ENCODE measurements at places on chromosomes 7 and 10.

DNA sequence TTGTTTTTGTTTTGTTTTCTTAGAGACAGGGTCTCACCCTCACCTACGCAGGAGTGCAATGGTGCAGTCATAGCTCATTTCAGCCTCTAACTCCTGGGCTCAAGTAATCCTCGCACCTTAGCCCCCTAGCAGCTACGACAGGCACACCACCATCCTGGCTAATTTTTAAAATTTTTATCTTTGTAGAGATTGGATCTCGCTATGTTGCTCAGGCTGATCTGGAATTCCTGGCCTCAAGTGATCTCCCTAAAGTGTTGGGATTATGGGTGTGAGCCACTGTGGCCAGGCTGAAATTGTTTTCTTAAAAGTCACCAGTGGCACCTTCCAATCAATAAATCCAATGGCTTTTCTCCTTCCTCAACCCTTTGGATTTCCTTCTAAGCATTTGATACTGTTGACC lies 20.9 kb upstream of the DDX50 start:
- no peak for DNase-seq

GRCh38 chr10:114940735-114941134 lies 2.7 kb downstream of the TRUB1 start:
- DNase-seq, result no peak

DNA sequence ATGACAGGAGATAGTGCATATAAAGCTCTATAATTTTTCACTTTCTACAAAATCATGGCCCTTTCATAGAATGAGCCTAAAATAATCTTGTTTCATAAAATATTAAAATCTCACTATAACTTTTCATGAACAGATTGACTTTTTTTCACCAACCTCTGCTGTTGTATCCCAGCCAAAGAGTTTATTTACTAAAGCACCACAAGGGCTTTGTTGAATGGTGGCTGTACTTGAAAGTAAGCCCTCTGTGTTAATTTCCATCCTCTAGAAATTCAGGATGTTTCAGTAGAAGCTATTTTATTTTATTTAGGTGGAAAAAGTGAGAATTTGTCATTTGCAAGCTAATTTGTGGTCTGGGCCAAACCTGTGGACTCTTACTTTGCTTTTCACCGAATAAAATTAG lies 30.2 kb downstream of the THNSL1 start:
- DNase-seq, result no peak

GRCh38 chr10:9010093-9010492 lies 955.6 kb downstream of the GATA3 start:
- no peak for DNase-seq

- DNase-seq, result no peak
Observed at GRCh38 chr7:47455872-47456185, 126.1 kb downstream of the TNS3 start.

DNA sequence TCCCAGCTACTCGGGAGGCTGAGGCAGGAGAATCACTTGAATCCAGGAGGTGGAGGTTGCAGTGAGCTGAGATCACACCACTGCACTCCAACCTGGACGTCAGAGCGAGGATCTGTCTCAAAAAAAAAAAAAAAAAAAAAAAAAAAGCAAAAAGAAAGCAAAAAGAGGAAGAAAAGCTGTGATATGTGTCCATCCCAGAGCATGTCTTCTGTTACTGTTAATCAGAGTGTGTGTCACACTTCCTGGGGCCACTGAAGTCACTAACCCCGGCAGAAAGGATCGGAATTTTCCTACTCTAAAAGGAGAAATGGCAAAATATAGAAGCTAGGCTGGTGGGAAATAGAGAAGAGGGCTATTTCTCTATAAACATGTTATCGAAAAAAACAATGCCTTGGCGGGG lies 11.9 kb downstream of the PIK3AP1 start:
- no peak for DNase-seq

GRCh38 chr10:88689366-88689765 lies 16.7 kb upstream of the LIPK start:
- DNase-seq, result no peak

DNA sequence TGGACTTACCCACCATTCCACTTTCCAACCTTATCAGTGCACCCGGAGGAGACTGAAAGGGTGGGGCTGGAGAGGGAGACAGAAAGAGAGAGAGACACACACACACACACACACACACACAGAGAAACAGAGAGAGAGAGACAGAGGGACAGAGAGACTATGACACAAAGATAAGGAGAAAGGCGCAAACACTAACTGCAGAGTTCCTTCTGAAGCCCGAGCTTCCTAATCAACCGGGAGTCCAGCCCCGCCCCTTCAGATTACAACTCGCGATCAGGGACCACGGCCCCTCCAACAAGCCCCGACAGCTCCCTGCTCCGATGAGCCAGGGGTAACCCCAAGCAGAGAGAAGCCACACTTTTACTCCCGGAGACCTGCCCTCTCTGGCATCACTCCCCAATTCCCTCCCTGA lies 499 bp downstream of the GAL3ST4 start:
- DNase-seq, result no peak

GRCh38 chr7:101947899-101948298 lies 130.5 kb downstream of the CUX1 start:
- DNase-seq, result no peak

DNA sequence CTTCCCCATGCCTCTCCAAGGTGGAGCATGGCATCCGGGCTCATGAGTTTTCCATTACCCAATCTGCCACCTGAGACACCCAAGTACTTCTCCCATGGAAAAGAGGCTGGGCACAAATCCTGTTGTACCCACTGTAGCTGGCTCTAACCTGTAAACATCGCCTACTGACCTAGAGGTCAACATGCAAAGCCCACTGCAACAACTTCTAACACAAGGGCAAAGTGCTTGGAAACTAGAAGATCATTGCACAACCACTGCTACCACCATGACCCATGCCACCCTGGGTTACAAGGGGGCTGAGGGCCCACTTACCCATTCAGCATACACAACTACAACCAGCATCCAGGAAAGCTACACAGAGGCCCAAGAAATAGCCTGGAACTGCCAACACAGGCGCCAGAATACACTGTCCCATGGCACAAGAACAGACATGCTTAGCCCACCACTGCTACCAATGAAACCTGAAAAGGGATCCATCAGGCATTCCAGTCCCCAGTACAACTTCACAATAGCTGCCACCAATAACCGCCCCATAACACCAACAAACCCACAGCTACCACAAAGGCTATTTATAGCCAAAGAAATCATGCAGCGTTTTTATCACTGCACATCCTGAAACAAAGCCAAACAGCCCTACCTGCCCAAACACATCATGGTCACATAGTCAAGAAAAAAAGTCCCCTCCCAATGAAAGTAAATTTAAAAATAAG lies 63.4 kb downstream of the RNF32 start:
- no peak for DNase-seq

GRCh38 chr7:142629588-142630260 lies 119.5 kb upstream of the PRSS1 start:
- DNase-seq, result no peak

GRCh38 chr10:29948881-29949355 lies 110.5 kb downstream of the JCAD start:
- no peak for DNase-seq

- no peak for DNase-seq
Observed at GRCh38 chr7:74428023-74428422, 25.7 kb upstream of the GTF2IRD1 start.

DNA sequence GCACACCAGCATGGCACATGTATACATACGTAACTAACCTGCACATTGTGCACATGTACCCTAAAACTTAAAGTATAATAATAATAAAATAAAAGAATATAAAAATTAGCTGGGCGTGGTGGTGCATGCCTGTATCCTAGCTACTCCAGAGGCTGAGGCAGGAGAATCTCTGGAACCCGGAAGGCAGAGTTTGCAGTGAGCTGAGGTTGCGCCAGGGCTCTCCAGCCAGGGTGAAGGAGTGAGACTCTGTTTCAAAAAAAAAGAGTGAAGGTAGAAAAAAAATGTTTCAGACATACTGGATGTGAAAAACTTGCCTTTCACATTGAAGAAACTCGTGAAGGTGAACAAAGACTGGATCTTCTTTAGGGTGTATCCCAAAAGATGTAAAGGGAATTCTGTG lies 26.7 kb downstream of the TSPAN14 start:
- DNase-seq, result no peak

DNA sequence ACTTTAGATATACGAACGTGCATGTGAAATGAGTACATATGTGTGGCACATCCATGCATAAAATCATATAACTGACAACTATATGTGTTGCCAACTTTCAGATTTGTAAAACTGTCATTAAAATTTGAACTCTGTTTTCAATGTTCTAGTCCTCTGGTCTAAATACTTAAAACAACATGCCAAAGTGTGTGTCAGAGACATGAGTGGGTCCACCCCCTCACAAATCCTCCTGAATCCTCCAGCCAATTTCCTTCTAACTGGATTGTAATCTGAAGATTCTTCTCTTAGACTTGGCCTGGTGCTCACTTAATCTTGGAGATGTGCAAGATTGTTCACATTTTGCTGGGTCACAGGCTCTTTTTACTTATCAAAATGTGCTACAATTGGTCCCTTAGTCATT lies 184.1 kb downstream of the RELN start:
- no peak for DNase-seq

GRCh38 chr10:122864901-122865300 lies 14.5 kb downstream of the FAM24B start:
- DNase-seq, result no peak

DNA sequence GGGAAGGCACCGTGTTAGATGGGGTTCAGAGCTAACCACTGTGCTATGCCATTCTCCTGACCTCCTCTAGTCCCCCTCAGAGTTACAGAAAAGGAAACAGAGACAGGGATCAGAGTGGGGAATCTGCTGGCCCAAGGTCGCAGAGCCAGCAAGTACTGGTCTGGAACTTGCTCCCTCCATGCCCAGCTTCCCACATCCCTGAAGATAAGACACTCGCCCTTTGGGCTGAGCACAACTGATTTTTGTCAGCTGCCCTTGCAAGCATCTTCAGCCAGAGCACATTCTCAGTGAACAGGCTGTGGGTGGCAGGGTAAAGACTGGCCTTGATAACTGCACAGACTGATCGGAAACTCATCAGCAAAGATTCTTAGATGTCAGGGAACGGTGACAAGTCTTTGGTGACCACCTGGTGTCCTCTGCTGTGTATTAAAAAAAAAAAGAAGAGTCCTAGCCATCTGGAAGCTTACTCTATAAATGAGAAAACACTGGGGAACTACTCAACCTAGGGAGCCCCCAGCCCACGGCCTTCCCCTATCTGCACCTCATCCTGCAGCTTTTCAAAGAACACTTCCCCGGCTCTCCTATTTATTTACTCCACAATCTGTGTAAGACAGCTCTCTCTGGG lies 1.3 kb upstream of the SORBS1 start:
- DNase-seq, result no peak

GRCh38 chr10:130141460-130141859 lies 5.3 kb downstream of the GLRX3 start:
- DNase-seq, result no peak

DNA sequence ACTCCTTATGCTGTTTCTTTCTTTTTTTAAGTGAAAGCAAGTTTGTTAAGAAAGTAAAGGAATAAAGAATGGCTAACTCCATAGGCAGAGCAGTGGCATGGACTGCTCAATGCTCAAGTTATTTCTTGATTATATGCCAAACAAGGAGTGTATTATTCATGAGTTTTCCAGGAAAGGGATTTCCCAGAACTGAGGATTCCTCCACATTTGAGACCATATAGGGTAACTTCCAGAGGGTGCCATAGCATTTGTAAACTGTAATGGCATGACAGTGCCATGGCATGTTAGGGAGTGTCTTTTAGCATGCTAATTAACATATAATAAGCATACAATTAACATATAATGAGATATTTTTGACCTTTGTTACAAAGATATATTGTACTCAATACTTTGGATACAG lies 1034.5 kb upstream of the PHF14 start:
- no peak for DNase-seq

- no peak for DNase-seq
Observed at GRCh38 chr7:116805100-116805544, 57.3 kb upstream of the CAPZA2 start.

- DNase-seq, result no peak
Observed at GRCh38 chr10:35498693-35499092, 106.4 kb upstream of the GJD4 start.

DNA sequence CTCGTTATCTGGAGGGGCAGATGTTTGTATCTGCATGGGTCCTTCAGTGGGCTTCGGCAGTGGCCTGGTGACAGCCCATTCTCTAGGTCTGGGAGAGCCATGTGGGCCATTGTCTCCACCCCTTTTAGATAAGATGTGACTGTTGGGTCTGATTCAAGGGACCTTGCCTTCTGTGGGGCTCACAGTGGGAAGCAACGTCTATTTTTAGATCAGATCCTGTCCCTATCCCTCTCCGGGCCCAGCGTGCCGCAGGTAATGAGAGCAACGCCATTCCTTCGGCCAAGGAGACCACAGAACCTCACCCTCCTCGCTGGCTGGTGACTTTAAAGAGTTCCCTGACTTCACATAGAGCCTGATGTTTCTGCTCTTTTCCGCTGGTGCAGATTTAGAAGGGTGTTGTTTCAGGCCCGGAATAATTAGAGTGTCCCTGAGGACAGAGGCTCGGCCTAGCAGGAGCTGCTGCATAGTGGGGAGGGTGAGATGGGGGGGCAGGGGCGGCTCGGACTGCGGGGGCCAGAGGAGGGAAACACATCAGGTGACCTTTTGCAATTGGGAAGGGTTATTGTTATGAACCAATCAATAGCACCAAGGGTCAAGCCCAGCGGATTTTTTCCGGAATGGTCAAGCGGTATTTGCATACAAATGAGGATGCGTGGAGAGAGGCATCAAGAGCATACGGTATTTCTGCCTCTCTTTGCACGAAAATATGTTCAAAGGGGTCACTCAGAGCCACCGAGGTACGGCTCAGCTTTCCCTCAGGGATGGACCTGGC lies 503.0 kb upstream of the FOXK1 start:
- DNase-seq, result no peak

GRCh38 chr10:94496010-94496409 lies 49.6 kb upstream of the HELLS start:
- DNase-seq, result no peak

DNA sequence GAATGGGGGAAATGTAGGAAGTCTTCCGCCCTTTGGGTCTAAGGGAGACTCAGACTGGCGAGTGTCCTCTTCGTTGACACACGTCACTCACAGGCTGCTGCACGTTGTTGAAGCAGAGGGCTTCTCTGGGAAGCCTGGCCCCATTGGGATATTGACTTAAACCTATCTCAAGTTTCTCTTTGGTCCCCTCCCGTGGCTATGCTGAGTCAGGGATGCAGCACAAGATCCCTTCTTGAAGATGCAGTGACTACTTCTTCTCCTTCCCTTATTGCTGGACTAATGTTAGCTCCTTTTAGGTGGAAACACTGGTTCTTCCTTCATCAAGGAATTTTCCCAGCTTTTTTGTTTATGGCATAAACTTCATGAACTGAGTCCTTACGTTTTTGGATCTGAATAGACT lies 89.8 kb upstream of the CCDC71L start:
- no peak for DNase-seq

DNA sequence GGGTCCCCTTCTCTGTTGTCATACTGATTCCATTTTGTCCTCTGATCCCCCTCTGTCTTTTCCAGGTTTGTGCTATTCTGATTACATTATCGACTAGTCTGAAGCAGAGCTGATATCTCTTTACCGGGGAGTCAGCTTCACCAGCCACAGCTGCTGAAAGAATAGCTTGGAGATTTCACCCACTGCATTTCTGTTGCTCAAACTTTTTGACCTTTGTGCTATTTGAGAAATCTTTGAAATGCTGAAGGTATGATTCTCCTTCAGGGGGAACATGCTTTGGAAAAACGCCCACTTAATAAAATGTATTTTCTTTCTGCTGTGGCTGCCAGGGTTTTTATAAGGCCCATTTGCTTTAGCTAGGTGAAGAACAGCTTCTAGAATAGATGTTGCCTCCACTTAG lies 197.8 kb upstream of the TCF7L2 start:
- no peak for DNase-seq

GRCh38 chr7:126483972-126484371 lies 768.8 kb downstream of the GRM8 start:
- no peak for DNase-seq
